ENCODE measurements at places on chromosomes 13 and 19. TPM values are rescaled to one million over a fixed set of nuclear protein-coding genes. Genes with fewer than 3 reads are reported as not detected.

SIAH3 gene
- total RNA-seq = 0.16 TPM

SIGLEC8 gene
- total RNA-seq = not detected

LRRC8E gene
- 12.9 TPM for total RNA-seq

CYP4F2 gene
- total RNA-seq = 0.16 TPM

CD22 gene
- not detected for total RNA-seq

PROZ gene
- total RNA-seq = not detected

SLAIN1 gene
- 16.3 TPM for total RNA-seq

ZNF780B gene
- total RNA-seq = 7.7 TPM

EXOC3L2 gene
- 0.13 TPM for total RNA-seq

ANGPTL8 gene
- total RNA-seq = not detected

CYP2F1 gene
- not detected for total RNA-seq

ICAM5 gene
- 0.16 TPM for total RNA-seq

ZNF563 gene
- 0.63 TPM for total RNA-seq

ATXN8OS gene
- not detected for total RNA-seq

TEX29 gene
- total RNA-seq = not detected

GDF15 gene
- 20.4 TPM for total RNA-seq

C13orf46 gene
- 0.13 TPM for total RNA-seq

AMER2 gene
- total RNA-seq = under 0.01 TPM

RETN gene
- not detected for total RNA-seq

ZNF549 gene
- total RNA-seq = 2.3 TPM

FAM216B gene
- not detected for total RNA-seq

TRMT1 gene
- total RNA-seq = 48.6 TPM

NCLN gene
- 128 TPM for total RNA-seq

FUT2 gene
- under 0.01 TPM for total RNA-seq

LILRA2 gene
- total RNA-seq = not detected

CASP14 gene
- not detected for total RNA-seq

ACTMAP gene
- total RNA-seq = 3.4 TPM

LSM7 gene
- 329 TPM for total RNA-seq

MRPL54 gene
- total RNA-seq = 72.1 TPM

RNF17 gene
- 0.13 TPM for total RNA-seq

SPIB gene
- total RNA-seq = not detected

ZNF90 gene
- total RNA-seq = 1.0 TPM

HCST gene
- 0.38 TPM for total RNA-seq

RAP2A gene
- total RNA-seq = 9.1 TPM

RNF113B gene
- total RNA-seq = not detected

ELANE gene
- total RNA-seq = 0.63 TPM

MYH14 gene
- total RNA-seq = 0.89 TPM

CCDC8 gene
- 14.8 TPM for total RNA-seq

CCDC70 gene
- not detected for total RNA-seq

CPT1C gene
- 4.4 TPM for total RNA-seq

TNNI3 gene
- not detected for total RNA-seq

MYO16 gene
- total RNA-seq = under 0.01 TPM

ZNF534 gene
- total RNA-seq = not detected

SELENOV gene
- not detected for total RNA-seq

CADM4 gene
- total RNA-seq = 39.2 TPM

ANKRD10 gene
- 25.1 TPM for total RNA-seq

KLK10 gene
- not detected for total RNA-seq

RDH8 gene
- total RNA-seq = not detected

ATP11A gene
- 53.9 TPM for total RNA-seq

GADD45GIP1 gene
- total RNA-seq = 45.5 TPM

ZNF575 gene
- 0.16 TPM for total RNA-seq

KRTDAP gene
- not detected for total RNA-seq

DNAAF3 gene
- 6.7 TPM for total RNA-seq

THSD8 gene
- total RNA-seq = not detected

EDDM13 gene
- not detected for total RNA-seq

FPR1 gene
- 0.81 TPM for total RNA-seq

ZC3H4 gene
- total RNA-seq = 25.1 TPM

F2RL3 gene
- under 0.01 TPM for total RNA-seq

PSG2 gene
- total RNA-seq = not detected
